ENCODE measurements at places on chromosomes 11 and 22.
A peak's percentile ranks its signal among the peaks of the same experiment; 100 is the strongest.

GRCh38 chr22:47681411-47682165 is 919.1 kb downstream of the TBC1D22A start:
- no peak for DNase-seq

DNA sequence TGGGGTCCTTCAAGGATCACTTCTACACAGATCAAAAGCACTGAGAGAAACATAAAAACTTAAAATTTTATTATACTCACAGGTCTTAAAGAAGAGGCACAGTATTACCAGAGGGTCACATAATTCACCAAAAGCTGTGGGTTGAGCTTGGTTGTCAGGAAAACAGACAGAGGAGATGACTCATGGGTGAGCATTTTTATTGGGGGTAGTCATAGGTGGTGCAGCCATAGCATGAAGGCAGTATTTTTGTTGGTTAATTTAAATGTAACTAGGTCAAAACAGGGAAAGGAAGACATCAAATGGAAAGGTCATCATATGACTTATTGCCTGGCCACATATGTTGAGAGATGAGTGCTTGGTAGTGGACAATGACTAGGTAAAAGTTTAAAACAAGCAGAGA is 24.2 kb downstream of the OR5B17 start:
- no peak for DNase-seq

DNA sequence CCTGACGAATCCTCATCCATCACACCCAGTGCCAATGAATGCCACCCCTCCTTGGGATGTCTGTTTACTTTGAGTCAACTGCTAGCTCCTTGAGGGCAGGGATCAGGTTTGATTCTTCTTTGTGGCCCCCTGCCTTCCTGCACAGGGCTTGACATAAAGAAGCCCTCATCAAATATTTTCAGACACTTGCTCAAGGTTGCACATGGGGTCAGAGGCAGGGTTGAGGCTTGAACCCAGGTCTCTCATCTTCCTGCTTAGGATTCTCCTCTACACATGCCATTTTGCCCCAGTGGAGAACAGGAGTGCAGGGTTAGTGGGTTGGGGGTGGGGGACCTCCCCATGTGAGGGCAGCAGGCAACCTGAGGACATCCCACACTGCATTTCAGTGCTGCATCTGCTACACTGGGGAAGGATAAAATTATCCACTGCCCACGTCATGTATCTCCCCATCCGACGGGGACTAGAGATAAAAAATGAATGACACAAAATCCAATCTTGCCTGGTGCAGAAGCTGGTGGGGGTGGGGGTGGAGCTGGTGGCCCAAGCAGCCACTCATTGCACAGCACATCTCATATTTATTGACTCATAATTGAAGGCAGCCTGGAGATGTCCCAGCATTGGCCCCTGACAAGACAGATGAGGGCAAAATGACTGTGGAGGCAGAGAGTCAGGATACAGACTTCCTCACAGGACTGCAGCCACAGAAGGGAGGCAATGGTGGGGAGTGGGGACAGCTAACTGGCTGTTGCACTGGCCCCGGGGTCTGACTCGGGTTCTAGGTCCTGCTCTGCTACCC is 41.3 kb downstream of the NEU3 start:
- no peak for DNase-seq

DNA sequence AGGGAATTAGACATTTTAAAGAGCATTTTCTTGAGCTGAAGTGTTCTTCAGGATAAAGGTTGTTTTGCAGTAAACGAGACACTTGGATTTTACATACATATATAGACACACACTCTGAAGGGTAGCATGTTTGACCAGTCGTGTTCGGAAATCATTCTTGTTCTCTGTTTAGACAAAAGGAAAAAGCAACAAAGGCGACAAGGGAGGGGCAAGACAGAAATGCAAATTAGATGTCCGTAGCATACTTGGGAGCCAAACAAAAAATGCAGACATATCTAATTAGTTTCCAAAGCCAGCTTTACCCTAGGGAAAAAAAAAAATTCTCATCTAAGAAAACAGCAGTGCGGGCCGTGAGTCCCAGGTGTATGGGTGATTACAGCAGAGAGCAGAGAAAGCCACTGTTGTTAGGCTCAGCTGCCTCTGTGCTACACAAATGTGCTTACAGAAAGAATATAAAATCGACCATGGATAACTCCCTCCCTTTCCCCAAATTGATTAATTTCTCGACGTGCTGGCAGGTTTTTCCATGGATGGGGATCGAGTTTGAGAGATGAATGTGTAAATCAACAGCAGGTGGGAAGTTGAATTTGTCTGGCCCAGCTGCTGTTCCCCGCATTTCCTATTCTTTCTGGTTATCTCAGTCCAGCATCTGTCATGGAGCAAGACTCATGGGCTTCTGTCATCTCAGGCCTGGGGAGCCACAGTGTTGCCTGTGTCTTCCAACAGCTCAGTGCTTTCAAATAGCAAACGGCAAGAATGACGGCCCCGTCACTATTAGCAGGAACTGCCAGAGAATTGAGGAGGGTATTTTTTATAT is 176.5 kb upstream of the TTC12 start:
- DNase-seq = peak; percentile 42

GRCh38 chr11:76640501-76640900 is 30.0 kb downstream of the LRRC32 start:
- no peak for DNase-seq

DNA sequence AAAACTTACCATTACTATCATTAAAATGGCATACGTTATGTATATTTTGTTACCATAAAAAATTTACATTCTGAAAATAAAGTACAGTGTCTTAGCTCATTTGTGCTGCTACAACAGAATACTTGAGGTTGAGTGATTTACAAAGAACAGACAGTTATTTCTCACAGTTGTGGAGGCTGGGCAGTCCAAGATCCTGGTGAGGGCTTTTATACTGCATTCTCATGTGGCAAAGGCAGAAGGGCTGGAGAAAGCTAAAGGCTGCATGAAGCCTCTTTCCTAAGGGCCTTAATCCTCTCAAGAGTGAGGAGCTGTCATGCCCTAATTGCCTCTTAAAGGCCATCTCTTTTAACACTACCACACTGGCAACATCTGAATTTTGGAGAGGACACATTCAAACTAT is 13.3 kb downstream of the GGTLC2 start:
- no peak for DNase-seq

DNA sequence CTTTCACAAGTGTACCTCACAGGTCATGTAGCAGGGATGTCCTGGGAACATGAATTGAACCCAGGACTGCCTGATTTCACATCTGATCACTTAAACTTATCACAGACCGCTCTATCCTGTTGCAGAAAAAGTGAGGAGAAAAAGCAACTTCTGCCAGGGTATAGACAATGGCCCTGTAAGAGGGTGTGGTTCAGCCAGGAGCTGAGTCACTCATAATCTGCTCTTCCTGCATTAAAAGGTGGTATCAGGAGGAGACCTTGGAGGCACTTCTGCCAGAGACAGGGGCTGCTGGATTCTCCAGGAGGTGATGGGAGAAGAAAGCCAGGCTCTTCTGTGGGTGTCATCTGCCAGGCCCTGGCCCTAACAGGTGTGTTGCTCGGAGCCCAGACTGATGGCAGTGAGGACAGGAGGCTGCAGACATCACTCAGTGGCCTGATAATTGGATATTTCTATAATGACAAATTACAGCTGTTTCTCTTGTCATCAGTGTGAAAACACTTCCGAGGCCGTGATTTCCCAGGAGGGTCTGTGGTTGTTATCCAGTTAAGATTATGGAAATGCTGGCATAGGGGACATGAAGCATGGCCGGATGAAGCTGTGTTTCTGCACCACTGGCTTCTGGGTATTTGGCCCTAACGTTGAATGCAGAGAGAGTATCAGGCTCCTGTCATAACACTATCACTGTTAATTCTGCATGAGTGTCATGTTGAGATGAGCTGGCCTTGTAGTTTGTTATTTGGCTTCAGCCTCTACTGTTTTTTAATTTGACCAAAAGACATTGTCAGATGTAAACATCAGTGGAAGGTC is 125.1 kb upstream of the ZBED5 start:
- DNase-seq = no peak

DNA sequence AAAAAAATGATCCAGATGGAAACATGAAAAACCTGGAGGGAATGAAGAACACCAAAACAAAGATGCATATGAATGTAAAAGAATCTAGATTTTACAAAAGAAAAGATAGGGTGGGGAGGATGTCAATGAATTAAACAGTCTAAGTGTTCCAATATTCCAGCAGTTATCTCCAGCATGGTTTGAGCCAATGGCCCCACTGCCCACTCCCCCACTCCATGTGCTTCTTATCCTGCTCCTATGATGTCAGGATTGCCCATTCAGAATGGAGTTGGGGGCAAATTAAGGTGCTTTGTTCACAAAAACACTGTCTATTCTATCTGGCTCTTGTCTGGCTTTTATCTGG is 1.2 kb upstream of the OR52K1 start:
- no peak for DNase-seq

DNA sequence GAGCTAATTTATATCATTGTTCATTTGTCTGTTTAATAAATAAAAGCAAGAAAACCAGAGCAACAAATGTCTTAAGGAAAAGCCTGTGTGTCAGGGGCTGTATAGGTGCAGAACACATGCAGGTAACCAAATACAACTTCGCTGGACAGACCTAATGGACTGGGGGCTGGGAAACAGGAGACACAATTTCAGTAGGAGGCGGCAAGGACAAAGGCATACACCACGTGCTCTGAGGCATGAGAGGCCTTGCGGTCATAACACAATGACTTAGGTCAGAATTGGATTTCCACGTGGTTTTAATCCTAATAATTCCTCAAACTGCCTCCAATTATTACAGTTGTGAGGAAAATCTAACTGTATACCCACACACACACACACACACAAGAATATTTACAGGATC is 8.7 kb upstream of the GLB1L3 start:
- DNase-seq = no peak

DNA sequence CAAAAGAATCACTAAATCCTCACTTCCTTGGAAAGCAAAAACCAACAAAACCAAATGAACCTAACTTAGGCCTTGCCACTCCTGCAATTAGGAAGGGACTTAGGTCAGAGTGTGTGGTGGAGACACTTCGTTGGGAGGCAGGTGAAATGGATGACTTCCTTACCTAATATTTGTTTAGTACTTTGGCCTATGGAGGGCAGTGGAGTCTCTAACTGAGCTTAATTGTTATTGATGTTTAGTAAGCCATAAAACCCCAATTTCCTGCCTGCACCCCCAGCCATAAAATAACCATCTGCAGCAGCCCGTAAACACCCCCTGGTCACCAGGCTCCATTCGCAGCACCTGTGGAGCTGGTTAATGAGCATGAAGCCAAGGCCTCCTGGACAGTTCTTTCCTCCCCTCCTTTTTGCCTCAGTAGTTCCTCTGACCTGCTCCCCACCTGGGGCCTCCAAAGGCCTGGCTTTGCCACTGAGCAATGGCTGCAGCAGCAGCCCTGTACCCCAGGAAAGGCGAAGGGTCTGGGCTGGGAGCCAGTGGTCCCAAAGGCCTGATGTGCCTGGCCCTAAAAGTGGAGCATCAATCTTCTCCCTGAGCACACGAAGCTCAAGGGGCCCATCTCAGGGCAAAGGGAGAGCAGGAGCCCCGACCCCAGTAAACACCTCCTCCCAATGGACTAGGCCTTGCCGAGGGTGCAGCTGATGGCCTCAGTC is 15.6 kb upstream of the SYT13 start:
- no peak for DNase-seq

GRCh38 chr11:26626346-26626745 is 54.3 kb upstream of the MUC15 start:
- DNase-seq = no peak

GRCh38 chr11:5689551-5689983 is at the start of gene TRIM22:
Gene TRIM22 (plus strand): TSS chr11:5689790. CDS start chr11:5696233, 6,443 bp downstream.
- peak; percentile 10 for DNase-seq

GRCh38 chr11:9528136-9528501 is 45.4 kb upstream of the WEE1 start:
- no peak for DNase-seq

DNA sequence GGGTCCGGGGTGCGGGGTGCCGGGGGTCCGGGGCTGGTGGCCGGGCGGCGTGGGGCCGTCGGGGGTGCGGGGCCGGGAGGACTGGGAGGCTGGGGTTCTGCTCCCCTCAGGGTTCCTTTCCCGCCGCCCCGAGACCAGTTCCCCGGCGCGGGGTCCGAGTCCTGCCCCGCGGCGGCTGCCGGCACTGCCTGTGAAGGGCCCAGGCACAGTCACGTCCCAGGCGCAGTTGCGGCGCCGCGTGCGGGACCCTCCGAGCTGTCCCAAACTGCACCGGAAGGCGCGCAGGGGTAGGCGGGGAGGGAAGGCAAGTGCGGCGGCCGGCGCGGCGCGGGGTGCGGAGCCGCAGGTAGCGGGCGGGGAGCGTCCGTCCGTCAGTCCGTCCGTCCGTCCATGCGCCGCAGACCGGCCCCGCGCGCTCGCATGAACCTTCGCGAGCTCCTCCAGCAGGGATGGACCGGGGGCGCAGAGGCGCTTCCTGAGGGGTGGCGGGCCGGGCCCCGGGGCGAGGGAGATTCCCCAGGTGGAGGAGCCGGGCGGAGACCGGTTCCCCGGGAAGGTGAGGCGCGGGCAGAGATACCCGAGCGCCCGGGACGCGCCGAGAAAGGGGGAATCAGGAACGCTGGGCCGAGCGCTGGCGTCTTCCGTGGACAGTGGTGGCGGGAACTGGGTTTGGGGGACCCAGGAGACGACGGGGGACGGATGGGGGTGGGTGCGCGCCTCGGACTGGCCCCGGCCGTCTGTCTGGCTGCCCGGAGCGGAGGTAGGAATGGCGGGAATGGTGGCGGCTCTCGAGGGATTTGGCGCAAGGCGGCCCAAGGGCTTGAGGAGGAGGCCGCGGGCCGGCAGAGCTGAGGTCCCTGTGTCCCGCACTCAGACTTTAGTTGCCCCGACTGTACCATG is 3.1 kb upstream of the ADORA2A start:
- DNase-seq = no peak

- no peak for DNase-seq
Measured at GRCh38 chr11:10892250-10892649, 34.4 kb upstream of the ZBED5 start.
